ENCODE measurements at places on chromosomes 16 and 17.

DNA sequence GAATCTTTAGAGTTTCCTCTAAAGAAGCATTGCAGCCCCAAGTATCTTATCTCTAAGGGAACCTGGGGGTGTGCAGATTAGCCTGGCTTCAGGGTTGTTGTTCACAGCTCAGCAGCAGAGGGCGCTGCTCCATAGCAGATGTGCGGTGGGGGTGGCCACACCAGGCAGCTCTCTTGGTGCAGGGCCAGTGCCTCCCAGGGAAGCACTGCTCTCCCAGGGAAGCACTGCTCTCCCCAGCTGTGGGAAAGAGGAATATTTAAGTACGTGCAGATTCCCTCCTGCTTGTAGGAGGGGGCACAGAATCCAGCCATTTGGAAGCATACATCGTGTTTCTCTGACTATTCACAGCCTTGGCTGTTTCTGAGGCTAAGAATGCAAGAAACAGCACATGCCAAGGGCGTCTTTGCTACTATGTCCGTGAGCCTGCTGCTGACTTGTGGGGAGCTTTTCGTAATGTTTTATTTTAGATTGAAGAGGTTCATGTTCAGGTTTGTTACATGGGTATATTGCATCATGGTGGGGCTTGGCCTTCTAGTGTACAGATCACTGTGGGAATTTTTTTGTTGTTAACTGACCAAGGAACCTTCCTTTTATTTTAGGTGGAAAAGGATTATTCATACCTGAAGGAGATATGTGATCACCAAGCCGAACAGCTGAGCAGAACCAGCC is 217.8 kb downstream of the SPECC1 start:
- peak; percentile 57 for DNase-seq

DNA sequence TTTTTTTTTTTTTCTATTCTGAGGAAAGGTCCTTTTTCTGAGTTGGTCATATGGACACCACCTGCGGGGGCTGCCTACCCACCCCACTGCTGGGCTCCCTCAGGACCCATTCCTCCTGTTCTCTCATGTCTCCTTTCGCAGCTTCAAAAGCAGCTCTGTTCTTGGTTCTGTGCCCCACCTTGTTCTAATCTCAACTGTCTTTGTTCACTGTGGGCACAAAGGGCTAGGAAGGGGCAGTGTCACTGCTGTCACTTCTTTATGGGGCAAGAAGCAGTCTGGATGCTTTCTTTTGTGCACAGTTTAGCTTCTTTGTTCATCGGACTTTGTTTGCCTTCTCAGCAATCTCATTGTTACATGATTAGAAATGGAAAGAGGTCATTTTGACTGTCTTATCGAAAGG is 7.1 kb downstream of the GOSR2 start:
- no peak for DNase-seq

DNA sequence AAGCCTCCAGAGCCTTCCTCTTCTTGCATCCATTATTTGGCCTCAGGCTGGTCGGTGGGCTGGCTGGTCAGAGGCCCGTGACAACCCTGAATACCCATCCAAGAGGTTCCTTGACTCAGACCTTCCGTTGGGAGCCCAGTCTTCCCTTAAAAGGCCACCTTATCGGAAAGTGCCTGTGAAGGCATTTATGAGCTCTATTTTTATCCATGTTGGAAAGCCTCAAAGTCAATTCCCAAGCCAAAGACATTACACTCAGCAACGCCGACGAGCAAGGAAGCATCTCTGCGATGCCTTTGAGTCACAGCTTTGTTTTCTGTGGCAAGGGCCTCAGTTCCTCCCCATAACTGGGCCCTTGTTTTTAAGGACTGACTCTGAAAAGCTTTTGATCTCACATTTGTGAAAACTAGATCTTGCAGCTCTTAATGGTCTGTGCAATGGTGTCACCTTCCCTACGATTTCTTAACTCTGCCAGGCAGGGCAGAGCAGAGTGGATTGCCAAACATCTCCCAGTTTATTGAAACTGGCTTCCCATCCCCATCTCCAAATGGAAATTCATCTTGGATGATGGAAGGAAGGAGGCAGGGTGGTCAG is 13.3 kb upstream of the SPOP start:
- peak; percentile 56 for DNase-seq

DNA sequence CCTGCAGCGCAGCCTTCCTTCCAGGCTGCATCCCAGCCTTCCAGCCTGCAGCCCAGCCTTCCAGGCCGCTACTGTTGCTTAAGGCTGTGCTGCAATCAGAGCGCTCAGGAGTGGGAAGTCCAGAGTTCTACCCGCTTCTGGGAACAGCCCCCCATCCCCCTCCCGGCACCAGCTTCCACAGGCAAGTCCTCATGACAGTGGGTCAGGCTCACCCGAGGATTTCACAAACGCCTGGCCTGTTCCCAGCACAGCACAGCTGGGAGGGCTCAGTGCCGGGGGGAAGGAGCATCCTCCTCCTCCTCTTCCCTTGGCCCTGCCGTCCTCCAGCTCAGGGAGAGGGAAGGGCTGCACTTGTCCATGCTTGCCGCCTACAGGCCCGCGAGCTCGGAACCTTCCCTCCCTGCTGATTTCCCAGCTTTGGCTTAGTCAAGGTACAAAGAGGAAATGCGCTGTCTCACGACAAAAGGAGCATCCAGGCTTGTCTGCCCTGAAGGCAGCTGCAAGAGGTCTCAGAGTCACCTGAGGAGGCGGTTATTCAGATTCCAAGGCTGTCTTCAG is 8.3 kb downstream of the SOCS3 start:
- no peak for DNase-seq

DNA sequence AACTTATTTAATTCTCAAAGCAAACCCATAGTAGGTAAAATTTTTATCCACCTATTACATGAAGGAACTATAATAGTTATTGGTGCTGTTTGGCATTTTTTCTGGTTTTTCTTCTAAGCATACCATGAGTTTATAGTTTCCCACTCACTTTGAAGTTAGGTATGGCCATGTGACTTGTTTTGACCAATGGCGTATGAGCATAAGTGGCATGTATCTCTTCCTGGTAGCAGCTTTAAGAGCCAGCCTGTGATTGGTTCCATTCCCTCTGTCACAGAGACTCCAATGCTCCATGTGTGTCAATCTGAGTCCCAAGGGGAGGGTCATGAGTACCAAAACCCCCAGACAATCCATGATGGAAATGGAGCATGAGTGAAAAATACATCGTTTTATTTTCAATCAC is 282.9 kb upstream of the N4BP1 start:
- DNase-seq, result no peak

- DNase-seq, result no peak
These were observed 43.1 kb downstream of the TBX4 start for GRCh38 chr17:61495161-61495857.

- DNase-seq, result peak; percentile 78
These were observed 27.1 kb downstream of the CDH13 start for GRCh38 chr16:82653550-82654511.

DNA sequence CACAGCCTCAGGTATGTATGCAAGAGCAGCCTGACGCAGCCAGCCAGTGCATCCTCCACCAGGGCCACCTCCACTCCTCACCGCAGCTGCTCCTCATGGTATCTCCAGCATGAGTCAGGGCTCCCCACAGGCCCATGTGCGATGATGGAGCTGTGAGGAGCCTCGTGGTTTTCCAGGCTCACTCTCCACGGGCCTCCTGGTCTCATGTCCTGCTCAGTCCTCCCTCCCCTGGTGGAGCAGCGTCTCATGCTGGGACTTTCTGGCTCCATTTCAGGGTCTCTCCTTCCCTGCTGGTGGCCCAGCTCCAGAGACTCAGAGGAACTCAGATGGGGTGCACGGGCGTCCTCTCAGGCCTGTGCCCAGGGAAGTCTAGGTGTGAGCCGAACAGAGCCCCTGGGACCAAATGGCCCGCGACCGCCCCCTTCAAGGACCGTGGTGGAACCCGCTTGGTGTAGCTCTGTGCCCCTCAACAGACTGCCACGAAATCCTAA is 70.4 kb downstream of the METRNL start:
- DNase-seq, result no peak

DNA sequence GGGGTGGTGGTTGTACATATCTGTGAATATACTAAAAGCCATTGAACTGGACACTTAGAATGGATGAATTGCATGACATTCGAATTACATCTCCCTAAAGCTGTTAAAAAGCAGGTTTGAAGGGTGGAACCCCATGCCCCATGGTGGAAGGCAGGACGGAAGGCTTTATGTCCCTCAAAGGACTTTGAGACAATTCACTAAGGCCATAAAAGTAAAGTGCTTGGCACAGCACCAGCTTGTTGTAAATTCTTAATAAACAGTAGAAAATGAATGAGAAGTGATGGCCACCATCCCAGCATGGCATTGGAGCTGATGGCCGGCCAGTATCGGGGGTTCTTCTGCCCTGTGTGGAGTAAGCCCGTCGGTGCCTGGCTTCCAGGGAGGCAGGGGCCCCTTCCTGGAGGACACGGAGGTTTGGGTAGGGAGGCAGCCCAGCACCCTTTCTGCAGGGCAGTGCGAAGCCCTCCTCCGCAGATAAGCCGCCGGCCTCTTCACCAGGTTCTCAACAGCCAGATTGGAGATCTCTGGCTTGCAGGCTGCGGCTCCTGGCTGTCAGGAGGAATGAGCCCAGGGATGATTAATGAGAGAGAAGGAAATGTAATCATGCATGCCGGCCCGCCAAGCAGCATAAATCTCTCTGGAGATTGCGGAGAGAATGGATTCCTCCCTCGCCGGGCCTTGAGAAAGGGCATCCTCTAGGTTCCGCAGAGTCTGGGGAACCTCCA is 346.9 kb downstream of the FOXL1 start:
- DNase-seq, result no peak

DNA sequence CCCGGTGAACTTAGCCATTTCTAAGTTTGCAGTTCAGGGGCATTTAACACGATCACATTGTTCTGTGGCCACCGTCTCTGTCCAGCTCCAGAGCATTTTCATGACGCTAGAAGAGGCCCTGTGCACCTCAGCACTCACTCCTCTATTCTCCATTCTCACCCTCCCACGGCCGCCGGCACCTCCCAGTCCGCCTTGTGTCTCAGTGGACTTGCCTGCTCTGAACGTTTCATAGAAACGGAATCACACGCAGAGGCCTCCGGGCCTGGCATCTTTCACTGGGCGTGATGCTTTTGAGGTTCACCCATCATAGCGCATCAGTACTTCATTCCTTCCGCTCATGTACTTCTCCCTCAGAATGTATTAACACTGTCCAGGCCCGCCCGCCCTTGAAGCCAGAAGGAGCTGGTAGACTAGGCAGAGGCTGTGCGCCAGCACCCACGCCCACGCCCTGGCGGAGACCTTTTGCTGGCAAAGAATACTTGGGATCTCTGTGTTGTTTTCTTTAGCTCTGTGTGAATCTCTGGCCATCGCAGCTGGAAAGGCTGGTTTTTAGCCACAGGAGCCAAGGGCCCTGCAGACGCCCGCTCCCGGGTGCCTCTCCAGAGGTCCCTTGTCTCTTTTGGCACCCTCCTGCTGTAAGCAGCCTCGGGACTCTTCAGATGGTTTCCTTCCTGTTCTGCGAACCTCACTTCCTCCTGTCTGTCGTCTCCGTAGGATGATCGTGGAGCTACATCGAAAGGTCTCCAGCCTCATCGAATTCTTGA is 23.4 kb upstream of the JPT2 start:
- DNase-seq, result no peak

DNA sequence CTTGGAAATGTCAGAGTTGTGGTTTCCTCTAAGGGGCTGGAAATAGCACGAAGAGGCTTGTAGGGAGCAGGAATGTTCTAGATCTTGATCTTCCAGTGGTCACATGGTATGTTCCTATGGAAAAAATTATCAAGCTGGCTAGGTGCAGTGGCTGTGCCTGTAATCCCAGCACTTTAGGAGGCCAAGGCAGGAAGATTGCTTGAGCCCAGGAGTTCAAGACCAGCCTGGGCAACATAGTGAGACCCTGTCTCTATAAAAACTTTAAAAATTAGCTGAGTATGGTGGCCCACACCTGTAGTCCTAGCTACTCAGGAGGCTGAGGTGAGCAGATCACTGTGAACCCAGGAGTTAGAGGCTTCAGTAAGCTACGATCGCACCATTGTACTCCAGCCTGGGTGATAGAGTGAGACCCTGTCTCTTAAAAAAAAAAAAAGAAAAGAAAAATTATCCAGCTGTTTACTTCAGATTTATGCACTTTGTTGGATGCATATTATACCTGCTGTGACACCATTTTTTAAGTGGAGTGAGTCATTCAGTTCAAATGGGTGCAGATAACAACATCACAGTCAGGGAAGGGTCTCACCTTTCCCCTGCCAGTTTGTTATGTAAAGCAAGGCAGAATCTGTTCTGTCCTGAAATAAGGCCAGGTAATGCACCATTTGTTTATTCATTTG is 65.7 kb upstream of the LYRM9 start:
- DNase-seq, result no peak

- DNase-seq, result peak; percentile 38
These were observed 2.0 kb upstream of the DNAI2 start for GRCh38 chr17:74271901-74272561.

GRCh38 chr17:44307387-44308186 is 814 bp upstream of the RUNDC3A start:
- no peak for DNase-seq

- DNase-seq, result no peak
These were observed 3.1 kb upstream of the CCDC42 start for GRCh38 chr17:8747742-8748141.

- DNase-seq, result no peak
These were observed 37.6 kb upstream of the KLHDC4 start for GRCh38 chr16:87803385-87803784.

- DNase-seq, result no peak
These were observed 129.9 kb downstream of the MGAT5B start for GRCh38 chr17:76997981-76998531.

GRCh38 chr16:79986352-79986751 is 385.8 kb upstream of the MAF start:
- no peak for DNase-seq

DNA sequence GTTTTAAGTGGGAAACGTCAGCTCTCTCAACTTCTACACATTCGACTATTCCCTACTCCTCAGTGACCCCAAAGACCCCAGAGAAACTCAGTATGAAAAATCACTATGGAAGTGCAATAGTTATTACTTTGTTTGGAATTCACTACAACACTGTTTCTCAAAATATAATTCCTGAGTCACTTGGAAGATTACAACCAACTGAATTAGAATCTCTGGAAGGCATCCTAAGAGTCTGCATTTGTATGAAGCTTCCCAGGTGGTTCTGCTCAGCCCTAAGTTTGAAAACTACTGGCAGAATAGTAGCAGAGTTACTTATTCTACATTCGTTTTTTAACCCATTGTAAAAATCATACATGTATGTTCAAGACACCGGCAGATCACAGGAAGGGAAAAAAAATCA is 525.6 kb downstream of the MAF start:
- no peak for DNase-seq

All from foreskin melanocyte (primary cell).